GM04504 (cell line): ENCODE measurements at places on chromosomes 12 and 14.

DNA sequence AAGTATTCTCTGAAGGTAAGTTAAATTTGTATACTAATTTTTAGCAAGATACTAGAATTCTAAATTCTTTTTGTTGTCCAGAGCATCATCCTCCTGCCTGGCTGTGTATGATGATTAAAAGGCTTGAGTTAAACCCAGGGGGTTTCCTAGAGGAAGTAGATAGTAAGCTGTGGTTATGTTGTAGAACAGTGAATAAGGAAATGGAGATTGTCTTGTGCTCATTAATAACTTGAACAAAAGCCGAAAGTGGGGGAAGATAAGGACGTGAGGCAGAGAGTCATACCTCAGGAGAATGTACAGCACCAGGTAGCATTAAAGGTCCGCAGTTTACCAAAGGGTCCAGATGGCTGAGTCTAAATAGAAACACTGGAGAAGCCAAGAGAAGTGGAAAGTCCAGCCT lies 42.0 kb downstream of the CKB start:
- no peak for DNase-seq

DNA sequence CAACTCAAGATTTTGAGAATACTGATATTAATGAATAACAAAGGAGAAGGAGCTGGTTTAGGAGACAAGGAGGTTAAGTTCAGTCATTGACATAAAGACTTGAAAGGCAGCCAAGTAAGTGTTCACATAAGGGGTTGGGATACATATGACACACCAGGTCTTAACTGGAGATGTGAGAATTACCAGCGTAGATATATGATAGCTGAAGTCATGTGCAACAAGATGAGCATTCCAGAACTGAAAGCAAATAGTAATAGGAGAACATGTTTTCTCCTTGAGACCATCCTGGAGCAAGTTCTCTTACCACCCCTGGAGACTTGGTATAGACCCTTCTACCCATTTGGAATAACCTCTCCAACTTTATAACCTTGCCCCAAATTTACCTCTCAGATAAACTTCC lies 43.3 kb upstream of the NPFF start:
- no peak for DNase-seq

- DNase-seq: no peak
Observed at GRCh38 chr12:78155546-78155945, 324.9 kb downstream of the NAV3 start.

DNA sequence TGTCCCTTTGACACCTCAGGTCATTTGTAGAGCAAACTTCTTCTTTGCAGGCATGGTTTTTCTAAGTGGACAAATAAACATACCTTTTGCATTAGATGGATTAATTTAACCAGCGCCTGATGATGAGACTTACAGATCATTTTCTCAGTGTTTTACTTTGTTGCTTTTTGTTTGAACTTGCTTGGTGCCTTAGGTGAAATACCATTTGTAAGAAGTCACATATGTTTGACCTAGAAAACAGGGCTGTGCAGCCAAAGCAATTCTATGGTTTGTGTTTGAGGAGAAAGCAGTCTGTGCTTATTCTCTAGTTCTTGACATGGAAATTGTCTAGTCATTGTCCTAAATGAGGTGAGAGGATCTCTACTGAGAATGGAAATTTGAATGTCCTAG lies 111.1 kb downstream of the DIP2B start:
- no peak for DNase-seq

GRCh38 chr12:79161249-79161934 lies 296.8 kb downstream of the SYT1 start:
- no peak for DNase-seq

DNA sequence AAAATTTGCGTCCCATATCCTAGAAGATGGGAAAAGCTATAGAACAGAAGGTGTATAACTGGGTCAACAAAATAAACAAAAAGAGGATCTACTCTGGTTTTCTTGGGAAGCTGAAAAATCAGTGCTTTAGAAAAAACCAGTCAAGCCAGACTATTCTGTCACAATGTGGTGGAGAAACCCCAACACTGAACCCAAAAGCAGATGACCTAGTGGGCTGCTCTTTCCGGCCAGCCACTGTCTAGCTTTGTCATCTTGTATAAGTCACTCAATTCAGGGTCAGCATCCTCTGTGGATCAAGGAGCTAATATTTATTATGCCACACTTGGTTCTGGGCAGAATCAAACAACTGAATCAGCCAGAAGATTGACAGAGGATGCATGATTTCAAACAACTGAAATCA lies 26.6 kb upstream of the TMCC3 start:
- no peak for DNase-seq

- DNase-seq: no peak
Observed at GRCh38 chr14:98900798-98901197, 371.2 kb downstream of the BCL11B start.

DNA sequence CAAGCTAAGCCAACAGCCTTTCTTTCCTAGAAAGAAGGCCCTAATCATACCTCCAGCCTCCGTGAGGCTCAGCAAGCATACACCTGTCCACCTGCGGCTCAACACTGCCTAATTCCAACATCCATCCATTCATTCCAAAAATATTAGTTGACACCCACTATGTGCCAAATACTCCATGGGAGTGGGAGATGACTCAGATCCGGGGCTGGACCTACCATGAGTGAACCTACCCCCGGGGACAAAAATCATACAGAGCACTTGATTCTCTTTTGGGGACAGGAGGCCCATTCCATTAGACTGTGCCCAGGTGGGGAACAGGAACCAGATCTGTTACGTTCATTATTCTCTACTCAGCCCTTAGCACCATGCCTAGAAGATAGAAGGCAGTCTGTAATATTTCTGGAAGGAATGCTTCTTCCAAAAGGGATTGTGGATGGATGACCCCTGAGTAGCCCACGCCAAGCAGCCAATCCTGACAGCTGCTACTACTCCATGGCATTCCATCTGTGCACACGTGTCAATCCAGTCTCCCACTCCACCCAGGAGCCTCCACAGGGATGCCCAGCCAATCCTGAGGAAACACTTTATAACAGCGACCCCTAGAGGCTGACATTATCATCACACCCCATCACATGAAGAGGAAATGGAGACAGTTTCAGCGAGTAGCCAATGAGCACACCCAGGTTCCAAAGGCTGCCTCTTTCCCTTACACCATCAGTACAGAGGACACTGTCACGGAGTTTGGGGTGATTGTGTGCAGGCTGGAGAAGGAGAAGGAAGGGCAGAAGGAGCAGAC lies 170.7 kb downstream of the ESRRB start:
- no peak for DNase-seq

DNA sequence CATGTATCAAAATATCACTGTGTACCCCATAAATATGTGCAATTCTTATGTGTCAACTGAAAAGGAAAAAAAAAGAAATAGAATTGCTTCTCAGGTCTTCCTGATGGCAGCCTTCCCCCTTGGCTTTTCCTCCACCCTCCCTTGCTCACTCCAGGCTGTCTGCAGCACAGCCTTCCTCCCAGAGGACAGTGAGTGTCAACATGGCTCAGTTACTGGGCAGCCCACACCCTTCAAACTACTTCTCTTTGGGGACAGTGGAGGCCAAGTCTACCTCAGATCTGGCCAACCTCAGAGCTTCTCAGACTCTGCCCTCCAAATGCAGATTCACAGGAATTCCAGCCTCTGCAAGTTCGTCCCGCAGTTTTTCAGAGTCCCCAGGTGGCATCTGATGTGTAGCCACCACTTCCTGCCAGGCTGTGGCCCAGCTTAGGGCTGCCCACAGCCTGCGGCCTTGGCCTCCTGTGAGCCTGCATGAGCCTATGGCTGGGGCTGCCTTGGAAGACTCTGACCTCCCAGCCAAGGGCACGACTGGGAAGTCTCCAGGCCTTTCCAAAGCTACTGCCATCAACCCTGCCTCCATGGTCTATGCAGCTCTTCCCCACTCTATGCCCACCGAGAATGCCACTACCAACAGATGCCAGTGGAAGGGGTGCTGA lies 148.0 kb upstream of the PWP1 start:
- DNase-seq: no peak

DNA sequence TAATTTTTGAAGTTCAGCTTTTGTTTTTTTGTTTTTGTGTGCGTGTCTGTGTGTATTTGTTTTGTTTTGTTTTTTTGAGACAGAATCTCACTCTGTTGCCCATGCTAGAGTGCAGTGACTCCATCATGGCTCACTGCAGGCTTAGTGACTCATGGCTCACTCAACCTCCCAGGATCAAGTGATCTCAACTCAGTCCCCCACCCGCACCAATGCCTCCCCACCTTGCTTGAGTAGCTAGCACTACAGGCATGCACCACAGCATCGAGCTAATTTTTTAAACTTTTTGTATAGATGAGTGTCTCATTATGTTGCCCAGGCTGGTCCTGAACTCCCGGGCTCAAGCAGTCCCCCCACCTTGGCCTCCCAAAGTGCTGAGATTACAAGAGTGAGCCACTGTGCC lies 981.4 kb downstream of the BCL11B start:
- no peak for DNase-seq

- no peak for DNase-seq
Observed at GRCh38 chr12:4603421-4603820, 41.4 kb downstream of the DYRK4 start.

- DNase-seq: no peak
Observed at GRCh38 chr14:105475269-105476096, 862 bp downstream of the CRIP2 start.

GRCh38 chr14:31410048-31410650 lies 10.2 kb downstream of the HEATR5A start:
- DNase-seq: no peak

GRCh38 chr14:102008891-102009290 lies 44.5 kb downstream of the DYNC1H1 start:
- DNase-seq: no peak

- no peak for DNase-seq
Observed at GRCh38 chr12:52010152-52010622, 3.4 kb downstream of the TAMALIN start.

DNA sequence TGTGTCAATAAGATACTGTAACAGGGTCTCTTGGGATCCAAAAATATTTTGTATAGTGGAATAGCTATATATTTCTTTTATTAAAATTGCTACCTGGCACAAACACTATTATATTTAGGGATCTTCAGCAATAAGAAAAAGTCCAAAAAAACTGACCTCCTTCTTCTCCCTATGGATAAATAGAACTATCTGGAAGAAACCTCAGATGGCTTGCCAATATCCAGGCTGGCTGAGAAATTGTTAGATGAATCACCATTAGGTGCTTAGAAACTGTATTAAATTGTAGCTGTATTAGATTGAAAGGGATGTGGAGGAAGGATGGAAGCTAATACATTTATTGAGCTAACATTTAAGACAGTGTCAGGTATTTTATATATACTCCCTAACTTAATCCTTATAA lies 66.0 kb downstream of the SLC38A6 start:
- no peak for DNase-seq

DNA sequence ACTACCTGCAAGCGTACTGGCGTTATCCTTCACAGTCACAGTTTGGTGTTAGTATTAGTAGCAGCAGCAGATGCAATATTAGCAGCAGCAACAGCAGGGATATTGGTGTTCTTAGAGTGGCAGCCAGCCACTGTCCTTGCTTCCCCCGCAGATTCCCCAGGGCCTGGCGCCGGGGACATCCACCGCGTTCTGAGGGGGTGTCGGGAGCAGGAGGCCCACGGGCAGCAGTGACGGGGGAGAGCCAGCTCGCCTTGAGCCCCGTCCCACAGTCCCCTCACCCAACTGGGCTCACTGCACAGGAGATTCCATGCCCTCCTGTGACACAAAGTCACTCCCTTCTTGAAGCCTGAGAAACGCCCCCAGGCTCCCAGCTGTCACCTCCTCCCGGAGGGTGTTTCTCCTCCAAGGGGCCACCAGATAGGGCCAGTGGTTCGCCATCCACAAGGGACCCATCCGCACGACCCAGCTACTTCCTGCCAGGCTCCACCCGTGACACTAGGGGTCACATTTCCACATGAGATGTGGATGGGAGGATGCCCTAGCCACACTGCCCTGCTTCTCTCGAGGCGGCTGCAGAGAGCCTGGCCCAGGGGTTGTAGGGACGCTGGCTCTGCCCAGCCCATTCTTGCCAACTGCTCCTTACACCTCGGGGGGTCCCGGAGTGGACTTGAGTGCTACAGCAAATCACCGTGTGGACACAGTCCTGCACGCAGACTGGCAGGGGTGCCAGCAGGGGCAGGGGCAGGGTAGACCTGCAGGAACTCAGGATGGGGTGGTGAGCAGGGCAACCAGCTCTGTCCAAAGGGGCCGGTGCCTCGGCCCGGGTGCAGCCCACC lies 123.1 kb downstream of the PIWIL1 start:
- no peak for DNase-seq

DNA sequence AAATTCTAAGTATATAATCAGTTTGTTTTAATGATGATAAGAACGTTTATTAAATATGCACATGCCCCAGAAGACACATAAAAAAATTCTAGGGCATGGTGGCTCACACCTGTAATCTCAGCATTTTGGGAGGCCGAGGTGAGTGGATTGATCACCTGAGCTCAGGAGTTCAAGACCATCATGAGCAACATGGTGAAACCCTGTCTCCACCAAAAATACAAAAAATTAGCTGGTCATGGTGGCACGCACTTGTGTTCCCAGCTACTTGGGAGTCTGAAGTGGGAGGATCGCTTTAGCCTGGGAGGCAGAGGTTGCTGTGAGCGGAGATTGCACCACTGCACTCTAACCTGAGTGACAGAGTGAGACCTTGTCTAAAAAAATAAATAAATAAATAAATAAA lies 4.0 kb downstream of the CD69 start:
- DNase-seq: no peak

DNA sequence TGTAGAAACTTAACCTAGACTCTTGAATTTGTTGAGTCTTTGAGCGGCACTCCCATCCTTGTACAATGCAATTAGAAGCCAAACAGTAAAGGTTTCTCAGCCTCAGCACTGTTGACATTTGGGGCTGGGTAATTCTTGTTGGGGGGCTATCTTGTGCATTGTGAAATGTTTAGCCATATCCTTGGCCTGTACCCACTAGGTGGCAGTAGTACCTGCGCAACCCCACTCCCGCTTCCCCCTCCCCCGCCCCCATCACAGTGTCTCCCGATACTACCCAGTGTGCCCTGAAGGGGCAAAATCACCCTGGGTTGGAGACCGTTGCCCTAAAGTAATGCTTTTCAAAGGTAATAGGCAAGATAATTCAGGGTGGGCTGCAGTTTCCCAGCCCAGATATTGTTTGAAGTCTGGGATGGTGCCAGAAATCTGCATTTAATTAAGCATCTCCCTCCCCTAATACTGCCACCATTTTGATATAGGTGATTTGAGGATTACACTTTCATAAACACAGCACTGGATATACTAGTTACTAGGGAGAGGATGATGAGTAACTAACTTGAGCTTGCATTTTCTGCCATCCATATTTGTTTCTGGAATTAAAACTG lies 1.8 kb downstream of the COX6A1 start:
- no peak for DNase-seq

DNA sequence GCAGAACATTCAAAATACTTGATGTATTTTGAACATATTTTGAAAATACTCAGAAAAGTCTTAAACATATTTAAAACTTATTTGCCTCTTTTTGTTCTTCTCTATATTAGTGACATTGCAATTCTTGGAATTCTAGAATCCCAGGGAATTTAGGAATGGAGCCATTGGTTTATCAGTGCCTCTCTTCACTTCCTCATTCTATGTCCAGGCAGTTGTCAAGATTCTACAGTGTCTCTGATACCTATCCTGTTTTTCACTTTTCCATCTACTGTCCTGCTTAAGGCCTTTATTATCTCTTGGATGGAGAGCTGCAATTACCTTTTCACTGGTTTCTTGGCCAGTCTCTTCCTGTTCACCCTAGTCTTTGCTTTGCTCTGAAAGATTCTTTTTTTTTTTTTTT lies 144.6 kb downstream of the TTLL5 start:
- DNase-seq: no peak

- DNase-seq: peak; percentile 68
Observed at GRCh38 chr12:127170226-127171180, 1096.5 kb upstream of the TMEM132C start.
